MG63 (cell line): ENCODE measurements at places on chromosomes 2 and 18.

DNA sequence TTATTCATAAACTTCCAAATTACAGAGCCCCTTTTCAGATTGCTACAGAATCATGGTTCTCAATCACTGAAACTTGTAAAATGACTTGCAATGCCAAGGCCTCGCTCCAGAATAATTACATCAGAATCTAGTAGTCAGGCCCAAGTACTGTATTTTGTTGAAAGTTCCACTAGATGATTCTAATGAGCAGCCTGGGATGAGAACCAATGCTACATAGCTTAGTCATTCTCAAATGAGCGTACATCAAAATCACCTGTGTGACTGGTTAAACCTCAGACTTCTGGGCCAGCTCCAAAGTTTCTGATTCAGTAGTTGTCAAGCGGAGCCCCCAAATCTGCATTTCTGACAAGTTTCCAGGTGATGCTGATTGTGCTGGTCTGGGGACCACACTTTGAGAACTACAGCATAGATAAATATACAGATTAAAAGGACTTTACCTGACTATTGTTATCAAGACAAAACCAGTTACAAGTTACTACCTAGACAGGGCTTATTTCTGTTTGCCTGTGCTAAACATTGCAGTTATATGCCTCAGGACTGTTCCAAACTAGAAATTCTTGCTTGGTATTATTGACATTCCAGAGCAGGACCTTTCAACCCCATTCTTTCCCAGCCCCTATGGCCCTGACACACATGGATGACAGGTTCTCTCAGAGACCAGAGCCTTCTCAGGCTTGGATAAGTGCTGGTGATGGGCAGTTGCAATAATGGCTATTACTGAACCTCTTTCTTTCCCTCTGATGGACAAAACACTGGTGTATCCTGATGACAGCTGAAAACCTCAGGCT, 83.1 kb downstream of the UPP2 start:
- no peak for DNase-seq

- DNase-seq, result no peak
Observed at GRCh38 chr2:209593930-209594329, 170.1 kb downstream of the MAP2 start.

DNA sequence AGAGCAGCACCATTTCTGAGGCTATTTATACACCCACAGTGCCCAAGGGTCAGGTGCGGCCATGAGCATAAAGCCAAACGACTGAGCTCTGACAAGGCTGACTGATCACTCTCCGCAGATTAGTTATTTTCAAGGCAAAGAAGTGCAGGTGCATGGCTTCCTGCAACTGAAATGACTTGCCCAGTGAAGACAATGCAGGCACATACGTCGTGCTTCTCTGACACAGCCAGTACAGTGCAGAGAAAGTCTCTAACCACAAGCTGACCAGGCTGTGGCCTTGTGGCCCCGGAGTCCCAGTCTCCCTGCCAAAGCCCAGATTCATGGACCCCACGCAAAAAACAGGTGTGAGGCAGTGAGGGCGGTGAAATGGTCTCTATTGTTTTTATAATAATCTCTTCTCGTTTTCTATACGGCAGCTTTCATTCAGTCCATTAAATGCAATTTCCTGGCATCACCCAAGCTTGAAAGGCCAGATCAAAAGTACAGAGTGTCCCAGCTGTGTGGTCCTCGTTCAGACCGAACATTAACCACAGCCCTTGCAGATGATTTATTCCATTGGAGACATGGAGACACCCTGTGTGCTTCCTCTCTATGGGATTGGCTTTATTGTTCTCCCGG, 447.0 kb upstream of the ID2 start:
- DNase-seq, result no peak

- peak; percentile 49 for DNase-seq
Observed at GRCh38 chr2:237674731-237675276, 47.4 kb downstream of the LRRFIP1 start.

DNA sequence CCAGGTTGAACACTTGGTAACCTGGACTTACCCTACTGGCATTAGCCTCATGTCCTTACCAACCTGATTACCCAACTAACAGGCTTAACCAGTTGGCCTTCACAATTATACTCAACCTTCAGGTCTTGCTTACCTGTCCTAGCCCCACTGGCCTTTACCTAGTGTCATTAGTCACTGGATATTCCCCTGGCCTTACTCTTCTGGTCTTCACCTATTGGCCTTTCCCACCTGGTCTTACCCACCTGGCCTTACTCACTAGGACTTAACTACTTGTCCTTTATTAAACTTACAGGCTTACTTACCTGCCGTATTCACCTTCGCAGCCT, 131.1 kb upstream of the ZSWIM2 start:
- no peak for DNase-seq

DNA sequence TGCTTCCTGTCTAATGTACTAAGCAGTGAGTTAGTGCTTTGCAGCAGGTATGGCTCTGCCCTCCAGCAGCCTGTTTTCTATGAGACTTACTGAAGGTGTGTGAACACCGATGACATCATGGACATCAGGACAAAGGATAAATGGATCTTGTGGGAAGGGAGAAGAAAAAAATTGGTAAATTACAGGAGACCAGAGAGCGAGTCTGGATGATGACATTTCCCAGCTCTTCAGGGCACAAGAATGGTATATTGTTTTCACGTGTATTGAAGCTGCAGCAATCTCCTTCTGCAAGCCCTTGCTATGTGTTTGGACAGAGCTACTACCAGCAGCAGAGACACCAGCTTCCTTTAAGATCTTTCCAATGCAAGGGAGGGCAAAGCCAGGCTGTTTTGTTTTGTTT, 47.2 kb downstream of the DCC start:
- no peak for DNase-seq

DNA sequence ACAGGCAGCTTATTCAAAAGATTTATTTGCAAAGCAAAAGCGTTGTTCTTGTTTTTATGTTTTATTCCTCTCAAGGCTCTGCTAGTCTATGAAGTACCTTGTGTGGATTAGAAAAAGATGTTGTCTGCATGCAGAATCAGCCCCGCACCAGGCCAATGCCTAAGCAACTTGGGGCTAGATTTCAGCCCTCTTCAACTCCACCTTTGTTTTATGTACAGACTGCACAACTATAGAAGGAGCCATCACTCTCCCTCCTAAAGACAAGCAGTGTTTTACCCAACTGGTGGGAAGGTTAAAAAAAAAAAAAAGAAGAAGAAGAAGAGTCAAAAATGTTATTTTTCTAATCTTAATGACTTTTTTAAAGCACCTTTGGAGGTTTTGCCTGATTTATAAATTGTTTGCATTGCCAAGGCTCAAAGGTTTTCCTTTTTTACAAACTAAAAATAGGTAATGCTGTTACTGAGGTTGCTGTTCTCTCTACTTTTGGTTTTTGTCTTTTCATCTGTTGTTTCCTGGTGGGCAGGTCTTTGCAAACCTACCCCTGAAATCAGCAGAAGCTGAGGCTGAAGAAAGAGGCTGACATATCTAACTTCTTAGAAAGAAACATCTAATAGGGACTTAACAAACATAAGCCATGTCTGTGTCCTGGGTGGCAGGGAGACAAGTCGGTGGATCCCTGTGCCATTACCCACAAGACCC, 164.0 kb downstream of the SLC39A10 start:
- no peak for DNase-seq

DNA sequence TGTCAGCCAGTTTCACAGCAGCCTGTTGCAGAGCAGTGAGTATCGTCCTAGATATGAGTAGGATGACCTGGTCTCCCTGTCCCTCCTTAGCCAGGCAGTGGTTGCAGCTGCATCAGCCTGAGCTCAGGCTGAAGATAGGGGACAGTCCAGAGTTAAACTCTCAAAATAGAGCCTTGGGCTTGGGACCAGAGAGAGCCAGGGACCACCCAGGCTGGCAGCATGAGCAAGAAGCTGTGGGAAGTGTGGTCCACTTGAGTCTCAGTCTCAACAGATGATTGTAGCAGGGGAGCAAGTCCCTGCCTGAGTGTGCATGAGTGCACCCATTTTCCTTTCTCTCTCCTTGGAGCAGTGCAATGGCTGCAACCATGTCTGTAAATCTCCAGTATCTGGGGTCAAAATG, 38.0 kb upstream of the TACR1 start:
- DNase-seq, result no peak
